NCI-H1105 (cell line): ENCODE measurements at places on chromosomes 1 and 21.

GRCh38 chr1:186679924-186680244 is 339 bp downstream of the PTGS2 start:
- no peak for DNase-seq

GRCh38 chr1:43292216-43292615 is 6.8 kb upstream of the C1orf210 start:
- no peak for DNase-seq

DNA sequence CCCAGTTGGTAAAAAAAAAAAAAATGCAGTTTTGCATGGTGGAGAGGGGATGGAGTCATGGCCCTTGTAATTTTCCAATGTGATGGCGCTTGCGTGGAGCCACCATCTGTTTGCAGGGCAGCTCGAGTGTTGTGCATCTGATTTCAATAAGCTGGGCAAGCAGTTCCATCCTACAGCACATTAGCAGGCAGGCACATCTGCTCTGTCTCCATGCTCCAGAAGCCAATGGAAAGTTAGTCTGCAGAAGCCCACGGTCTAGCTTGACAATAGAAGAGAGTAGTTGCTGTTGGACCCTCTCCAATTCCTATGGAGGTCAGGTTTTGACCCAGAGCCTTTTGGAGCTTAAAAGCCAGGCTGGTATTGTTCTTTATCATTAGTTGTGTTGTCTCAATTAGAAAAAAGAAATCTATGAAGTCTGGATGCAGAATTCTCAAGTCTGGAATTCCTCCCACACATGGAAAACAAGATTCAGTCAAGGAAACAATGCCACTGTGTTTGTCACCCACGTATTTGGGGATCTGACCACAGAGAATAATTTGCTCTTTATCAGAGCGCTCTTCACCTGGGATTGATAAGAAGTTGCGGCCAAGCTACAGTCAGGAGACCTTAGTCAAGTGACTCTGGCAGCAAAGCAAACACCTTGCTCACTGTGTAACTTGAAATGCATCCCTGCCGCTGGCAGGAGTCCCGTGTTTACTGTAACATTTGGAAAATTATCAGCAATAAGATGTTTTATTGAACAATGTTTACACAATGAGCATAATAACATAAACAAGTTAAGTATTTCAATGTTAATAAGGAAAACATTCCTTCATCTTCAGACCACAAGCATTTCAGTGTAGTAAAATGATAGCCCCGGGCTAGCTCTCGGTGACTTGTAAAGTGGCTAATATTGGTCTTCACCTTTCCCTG is 20.7 kb downstream of the NGF start:
- peak; percentile 71 for DNase-seq

GRCh38 chr1:2135441-2135841 is 59.1 kb downstream of the FAAP20 start:
- DNase-seq: no peak

DNA sequence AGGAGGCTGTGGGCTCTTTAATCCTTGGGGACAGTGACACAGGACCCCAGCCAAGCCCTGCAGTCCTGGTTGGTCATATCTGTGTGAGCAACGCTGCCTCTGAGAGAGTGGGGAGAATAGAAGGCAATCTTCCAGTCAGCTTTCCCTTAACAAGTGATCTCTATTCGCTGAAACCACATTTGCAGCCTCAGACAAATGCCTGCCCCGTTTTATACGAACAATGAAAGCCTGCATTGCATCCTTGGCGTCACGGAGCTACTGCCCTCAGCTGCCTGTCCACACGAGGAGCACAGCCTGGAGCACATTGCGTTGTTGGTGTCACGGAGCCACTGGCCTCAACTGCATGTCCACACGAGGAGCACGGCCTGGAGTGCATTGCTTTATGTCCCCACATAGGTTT is 150.2 kb upstream of the ARHGEF16 start:
- DNase-seq: no peak

- no peak for DNase-seq
These were observed 501 bp downstream of the FBXO6 start for GRCh38 chr1:11664336-11665065.

- DNase-seq: no peak
These were observed 32.1 kb upstream of the FAM20B start for GRCh38 chr1:178993559-178993958.

GRCh38 chr1:86396498-86396890 is 371 bp upstream of the ODF2L start:
- DNase-seq: no peak

DNA sequence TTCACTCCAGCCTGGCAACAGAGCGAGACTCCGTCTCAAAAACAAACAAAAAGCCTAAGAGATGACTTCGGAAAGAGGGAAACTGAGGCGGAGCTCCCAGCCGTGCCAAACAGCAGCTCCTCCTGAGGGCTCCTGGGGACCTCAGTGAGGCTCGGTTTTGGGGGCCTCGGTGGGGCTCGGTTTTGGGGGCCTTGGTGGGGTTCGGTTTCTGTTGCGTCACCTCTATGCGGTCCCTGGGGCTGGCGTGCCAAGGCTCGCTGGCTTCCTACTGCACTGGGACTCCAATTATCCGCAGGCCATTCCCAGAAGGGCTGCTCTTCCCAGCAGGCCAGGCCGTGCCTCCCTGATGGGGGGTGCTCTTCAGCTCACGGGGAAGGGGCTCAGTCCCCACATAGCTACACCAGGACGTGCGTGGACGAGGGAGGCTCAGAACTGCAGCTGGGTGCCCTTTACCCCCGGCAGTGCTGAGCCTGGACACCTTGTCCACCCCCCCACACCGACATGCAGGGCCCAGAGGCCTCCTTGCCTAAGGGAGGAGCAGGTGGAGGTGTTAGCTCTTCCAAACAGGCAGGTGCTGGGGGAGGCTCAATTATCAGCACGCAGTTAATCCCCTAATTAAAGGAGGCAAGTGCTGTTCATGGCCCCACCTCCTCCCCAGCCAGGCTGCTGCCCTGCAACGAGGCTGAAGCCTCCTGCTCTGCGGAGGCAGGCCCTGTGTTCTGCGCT is 5.1 kb upstream of the C1orf159 start:
- peak; percentile 81 for DNase-seq

- DNase-seq: no peak
These were observed 94.6 kb downstream of the STUM start for GRCh38 chr1:226643177-226643576.

DNA sequence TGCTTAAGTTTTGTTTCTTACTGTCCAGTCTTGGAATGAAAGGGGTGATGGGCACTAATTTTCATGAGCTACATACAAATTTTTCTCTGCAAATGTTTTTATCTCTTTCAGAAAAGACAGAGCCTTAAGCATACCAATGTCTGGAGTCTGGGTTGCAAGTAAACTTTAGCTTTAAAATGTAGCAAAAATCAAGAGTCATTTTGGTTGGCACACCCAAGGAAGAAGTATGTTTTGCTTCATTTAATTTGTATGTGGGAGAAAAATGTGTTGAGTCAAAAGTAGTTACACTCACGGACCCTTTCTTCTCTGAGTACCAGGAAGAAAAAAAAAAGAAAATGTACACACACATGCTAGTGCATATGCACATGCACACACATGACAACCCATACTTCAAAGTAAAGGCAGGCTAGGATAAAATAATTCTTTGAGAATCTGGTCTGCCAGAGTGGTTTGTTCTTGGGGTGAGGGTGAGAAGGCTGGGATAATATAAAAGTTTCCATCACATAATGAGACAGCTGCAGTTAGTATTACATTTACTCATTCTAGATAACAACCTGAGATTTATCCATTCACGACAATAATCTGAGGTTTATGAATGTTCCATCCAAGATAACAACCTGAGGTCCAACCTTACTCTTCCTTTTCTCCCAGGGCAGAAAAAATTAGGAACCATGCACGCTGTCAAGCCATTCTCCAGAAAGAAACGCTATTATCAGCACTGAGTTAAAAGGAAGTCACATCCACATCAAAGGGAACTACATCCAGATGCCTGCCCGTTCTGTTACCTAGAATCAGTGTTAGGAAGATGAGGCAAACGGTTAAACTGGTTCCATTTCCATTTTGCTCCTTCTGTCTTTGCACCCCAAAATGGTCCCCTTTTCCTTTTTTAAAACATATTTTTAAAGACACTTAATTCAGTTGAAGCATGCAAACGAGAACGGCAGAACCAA is 9.3 kb downstream of the DPYD start:
- no peak for DNase-seq

GRCh38 chr1:203628201-203629015 is 1.8 kb downstream of the ATP2B4 start:
- DNase-seq: no peak

- no peak for DNase-seq
These were observed 251.0 kb downstream of the OLFM3 start for GRCh38 chr1:101745551-101746270.

GRCh38 chr1:41462680-41463004 is 21.8 kb downstream of the EDN2 start:
- no peak for DNase-seq

DNA sequence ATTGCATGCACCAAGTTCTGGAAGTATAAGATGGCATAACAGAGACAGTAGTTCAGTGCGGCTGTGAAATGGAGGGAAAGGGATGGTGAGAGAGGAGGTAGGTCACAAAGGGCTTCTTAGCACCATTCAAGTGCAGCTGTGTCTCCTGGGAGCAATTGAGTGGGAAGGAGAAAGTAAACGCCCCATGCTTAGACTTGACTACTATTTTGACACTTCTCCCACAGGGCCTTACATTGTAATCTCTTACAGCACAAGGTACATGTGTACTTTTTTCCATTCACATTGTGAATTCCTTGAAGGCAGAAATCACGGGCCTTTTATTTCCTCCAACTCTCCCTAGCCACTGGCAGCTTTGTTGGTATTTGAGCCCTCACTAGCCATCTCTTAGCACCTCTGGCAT is 239.6 kb upstream of the FOXD3 start:
- DNase-seq: no peak

- no peak for DNase-seq
These were observed 18.4 kb upstream of the DESI2 start for GRCh38 chr1:244634546-244634945.

DNA sequence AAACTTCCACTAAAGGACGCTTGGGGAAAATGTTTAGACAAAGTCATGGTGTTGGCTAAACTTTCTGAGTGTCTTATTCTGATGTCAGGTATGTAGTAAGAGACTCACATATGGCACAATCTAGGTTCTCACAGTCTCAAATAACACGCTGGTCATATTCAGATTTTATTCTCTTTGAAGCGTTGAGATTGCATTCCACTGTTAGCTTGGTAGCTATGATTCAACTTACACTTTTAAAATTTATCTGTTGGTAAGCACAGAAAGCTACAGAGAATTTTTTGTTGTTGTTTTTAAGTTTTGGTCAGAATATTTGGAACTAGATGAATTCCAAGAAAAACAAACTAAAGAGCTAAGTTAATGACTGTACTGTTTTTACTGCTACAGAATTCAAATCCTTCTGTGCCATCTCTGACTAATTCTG is 126.7 kb downstream of the PRRX1 start:
- no peak for DNase-seq

- DNase-seq: no peak
These were observed 32.7 kb downstream of the TFAP2E start for GRCh38 chr1:35605867-35606182.

DNA sequence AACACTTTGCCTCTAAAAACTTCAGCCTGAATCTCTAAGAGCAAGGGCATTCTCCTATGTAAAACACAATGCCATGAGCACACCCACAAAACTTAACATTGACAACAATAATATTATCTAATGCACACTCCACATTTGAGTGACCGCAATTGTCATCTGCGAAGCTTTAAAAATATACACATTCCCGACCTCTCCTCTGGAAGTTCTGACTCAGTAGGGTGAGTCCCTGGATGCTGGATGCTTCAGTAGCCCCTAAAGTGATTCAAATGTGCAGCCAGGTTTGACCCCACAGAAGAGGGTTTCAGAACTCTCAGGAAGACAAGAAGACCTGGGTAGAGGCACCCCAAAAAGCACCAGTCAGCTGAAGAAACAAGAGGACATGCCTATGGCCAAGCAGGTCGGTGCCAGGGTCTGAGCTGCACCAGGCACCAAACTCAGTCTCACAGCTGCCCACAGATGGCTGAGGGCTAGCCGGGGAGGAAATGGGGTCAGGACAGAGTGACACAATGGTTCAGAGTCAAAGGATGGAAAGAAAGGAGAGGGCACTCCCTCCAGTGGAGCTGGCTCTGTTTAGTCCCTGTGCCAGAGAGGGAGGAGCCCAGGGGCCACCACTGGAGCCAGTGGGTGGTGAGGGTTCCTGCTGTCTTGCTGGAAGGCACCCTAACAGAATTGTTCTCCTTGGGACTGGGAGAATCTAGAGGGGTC is 17.4 kb downstream of the PIK3C2B start:
- DNase-seq: no peak

GRCh38 chr1:83800066-83800465 is 198.9 kb downstream of the TTLL7 start:
- no peak for DNase-seq

- no peak for DNase-seq
These were observed 122.4 kb upstream of the UBE2U start for GRCh38 chr1:64080941-64081562.

DNA sequence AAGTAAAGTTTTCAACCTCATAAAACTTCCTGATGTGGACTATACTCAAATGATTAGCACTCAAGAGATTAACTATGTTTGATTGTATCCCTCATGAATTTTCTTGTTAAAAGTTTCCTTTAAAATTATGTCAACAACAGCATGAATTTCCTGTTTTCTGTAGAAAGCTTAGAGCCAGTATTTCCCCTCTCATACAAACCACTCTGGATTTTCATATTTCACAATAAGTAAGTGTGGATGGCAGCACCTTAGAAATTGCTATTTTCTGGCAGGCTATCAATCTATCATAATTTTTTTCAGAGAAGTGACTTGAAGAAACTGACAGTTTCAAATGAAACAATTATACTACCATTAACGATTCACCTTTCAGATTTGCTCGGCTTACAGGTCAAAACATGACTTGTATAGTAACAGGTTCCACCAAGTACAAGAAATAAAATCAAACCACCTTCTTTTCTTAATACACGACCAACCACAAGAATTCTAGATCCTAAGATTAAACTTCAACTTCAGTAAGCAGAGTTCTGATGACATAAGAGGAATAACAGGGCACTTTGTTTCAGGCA is 20.8 kb downstream of the ELK4 start:
- no peak for DNase-seq

DNA sequence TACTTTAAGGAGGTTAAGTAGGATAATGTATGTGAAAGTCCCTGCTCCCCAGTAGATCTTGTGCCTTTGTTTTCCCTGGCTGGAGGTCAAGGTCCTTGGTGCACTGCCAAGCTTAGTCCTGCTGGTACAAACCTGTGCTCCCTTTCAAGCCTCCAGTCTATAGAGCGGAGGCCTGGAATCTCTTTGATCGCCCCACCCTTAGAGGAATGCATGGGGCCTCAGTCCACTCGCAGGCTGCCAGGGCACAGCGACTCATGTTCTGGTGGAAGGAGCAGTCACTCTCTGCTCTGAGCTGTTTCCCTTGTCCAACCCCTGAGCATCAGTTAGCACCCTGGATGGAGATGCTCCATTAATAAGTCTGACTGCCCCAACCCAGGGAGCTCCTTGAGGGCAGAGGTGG is 121.8 kb downstream of the HMGB4 start:
- no peak for DNase-seq

DNA sequence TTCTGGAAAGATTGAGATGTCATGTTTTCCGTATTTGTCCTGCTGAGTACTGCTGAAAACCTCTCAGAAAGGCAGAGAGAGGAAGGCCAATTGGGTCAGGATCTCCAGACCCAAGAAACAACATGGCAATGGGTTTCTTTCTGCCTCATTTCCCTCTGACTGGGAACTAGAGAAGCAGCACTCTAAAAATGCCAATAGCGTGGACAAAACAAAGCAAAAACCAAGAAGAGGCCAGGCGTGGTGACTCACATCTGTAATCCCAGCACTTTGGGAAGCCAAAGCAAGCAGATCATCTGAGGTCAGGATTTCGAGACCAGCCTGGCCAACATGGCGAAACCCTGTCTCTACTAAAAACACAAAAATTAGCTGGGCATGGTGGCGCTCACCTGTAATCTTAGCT is 18.3 kb downstream of the TNFRSF9 start:
- DNase-seq: no peak
